ENCODE measurements at places on chromosomes 7 and 10. TPM values are rescaled to one million over a fixed set of nuclear protein-coding genes. Genes with fewer than 3 reads are reported as not detected.

DNA sequence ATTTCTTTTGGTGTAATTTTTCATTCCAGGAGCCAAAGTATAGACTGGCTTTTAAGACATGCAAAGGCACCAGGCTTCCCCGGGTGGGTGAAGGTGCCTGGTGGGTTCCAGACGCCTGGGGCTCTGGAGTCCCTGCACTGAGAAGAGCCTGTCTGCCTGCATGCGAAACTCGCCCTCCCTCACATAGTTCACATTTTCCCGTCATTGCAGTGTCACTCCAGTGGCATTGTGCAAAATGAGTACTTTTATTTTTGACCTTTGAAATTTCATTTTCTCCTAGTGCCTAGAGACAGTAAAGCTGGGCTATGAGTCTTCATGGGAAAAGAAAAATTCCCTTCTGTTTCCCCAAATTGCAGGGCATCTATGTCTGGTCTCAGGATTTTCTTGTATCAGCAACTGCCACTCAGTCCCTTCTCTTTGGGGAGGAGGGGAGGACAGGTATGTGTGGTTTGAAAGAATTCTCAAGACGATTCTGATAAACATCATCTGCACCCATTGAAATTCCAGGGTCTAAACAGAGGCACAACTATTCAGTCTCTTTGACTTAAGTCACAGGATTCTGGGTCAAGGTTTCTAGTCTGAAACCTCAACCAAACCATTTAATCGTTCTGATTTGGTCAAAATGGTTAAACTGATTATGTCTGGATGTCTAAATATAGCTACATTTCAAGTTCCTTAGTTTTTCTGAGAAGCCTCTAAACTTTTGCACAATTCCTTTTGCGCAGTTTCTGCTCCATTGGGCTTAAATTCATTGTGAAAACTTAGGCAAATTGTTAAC is 107.8 kb downstream of the CYP26A1 start:
- DNase-seq, result no peak
- H3K27me3 ChIP-seq, result no peaks in the 10 kb centered on the region
- no peak overlapping the region for H3K27ac ChIP-seq
- no peak overlapping the region for H3K4me3 ChIP-seq
- no peaks in the 10 kb centered on the region for H3K36me3 ChIP-seq
- H3K4me1 ChIP-seq, result no peaks in the 10 kb centered on the region

GRCh38 chr10:9274206-9274755 is 1219.8 kb downstream of the GATA3 start:
- no peaks in the 10 kb centered on the region for H3K36me3 ChIP-seq
- H3K27me3 ChIP-seq, result no peaks in the 10 kb centered on the region
- DNase-seq, result no peak
- H3K4me1 ChIP-seq, result no peaks in the 10 kb centered on the region
- H3K4me3 ChIP-seq, result no peak overlapping the region

- no peak overlapping the region for H3K4me3 ChIP-seq
- no peaks in the 10 kb centered on the region for H3K4me1 ChIP-seq
- DNase-seq, result no peak
These were observed 1.3 kb upstream of the CLDN12 start for GRCh38 chr7:90401989-90402388.

GRCh38 chr10:25388862-25389206 is 214.0 kb downstream of the GPR158 start:
- no peak overlapping the region for H3K27ac ChIP-seq
- H3K4me3 ChIP-seq, result no peak overlapping the region
- H3K36me3 ChIP-seq, result no peaks in the 10 kb centered on the region
- no peaks in the 10 kb centered on the region for H3K4me1 ChIP-seq
- no peaks in the 10 kb centered on the region for H3K27me3 ChIP-seq

DNA sequence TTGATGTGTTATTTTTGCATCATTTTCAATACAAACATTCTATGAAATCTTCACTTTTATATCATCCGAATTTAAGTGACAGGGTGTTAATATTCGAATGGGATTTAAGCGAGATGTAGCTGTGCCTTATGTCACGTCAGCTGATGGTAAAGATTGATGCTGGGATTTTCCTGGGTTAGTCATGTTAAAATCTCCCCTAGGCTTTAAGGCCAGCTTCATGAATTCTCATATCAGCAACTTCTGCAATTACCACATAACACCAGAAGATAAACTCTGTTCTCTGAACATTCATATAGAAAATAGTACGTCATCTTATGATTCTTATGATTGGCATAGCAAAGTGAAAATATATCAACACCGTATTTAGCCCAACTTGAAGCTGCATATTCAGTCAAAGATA is 669.2 kb downstream of the PCDH15 start:
- DNase-seq, result no peak
- H3K4me3 ChIP-seq, result no peak overlapping the region
- H3K27ac ChIP-seq, result no peak overlapping the region
- no peaks in the 10 kb centered on the region for H3K4me1 ChIP-seq
- H3K36me3 ChIP-seq, result no peaks in the 10 kb centered on the region

The GIMAP2 gene
- polyA plus RNA-seq, result 6.7 TPM

DNA sequence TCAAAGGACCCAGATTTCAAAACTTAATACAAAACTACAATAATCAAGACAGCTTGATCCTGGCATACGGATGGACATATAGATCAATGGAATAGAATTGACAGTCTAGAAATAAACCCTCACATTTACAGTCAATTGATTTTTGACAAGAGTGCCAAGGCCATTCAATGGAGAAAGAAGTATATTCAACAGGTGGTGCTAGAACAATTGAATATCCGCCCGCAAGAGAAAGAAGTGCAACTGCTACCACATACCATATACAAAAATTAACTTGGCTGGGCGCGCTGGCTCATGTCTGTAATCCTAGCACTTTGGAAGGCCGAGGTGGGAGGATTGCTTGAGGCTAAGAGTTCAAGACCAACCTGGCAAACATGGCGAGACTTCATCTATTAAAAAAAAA is 23.2 kb upstream of the CCL24 start:
- no peaks in the 10 kb centered on the region for H3K4me1 ChIP-seq
- H3K27ac ChIP-seq, result no peak overlapping the region
- H3K4me3 ChIP-seq, result no peak overlapping the region
- no peaks in the 10 kb centered on the region for H3K36me3 ChIP-seq
- DNase-seq, result no peak

- no peak overlapping the region for H3K27ac ChIP-seq
- no peaks in the 10 kb centered on the region for H3K36me3 ChIP-seq
- H3K4me3 ChIP-seq, result no peak overlapping the region
- no peak for DNase-seq
These were observed 255.9 kb upstream of the GLI3 start for GRCh38 chr7:42492920-42493319.

The ABCB8 gene
- polyA plus RNA-seq, result 34.3 TPM

GRCh38 chr7:157310676-157311185 is 26.1 kb upstream of the DNAJB6 start:
- H3K27me3 ChIP-seq, result no peaks in the 10 kb centered on the region
- H3K4me3 ChIP-seq, result no peak overlapping the region
- no peak overlapping the region for H3K27ac ChIP-seq
- H3K4me1 ChIP-seq, result no peaks in the 10 kb centered on the region

The LRRD1 gene
- not detected for polyA plus RNA-seq

- H3K27ac ChIP-seq, result peak overlapping the region; percentile 93
- peak; percentile 87 for DNase-seq
- H3K4me1 ChIP-seq, result no peaks in the 10 kb centered on the region
- H3K27me3 ChIP-seq, result no peaks in the 10 kb centered on the region
These were observed 869 bp downstream of the TRIM24 start for GRCh38 chr7:138460649-138461607.

The LGI1 gene
- polyA plus RNA-seq, result not detected

DNA sequence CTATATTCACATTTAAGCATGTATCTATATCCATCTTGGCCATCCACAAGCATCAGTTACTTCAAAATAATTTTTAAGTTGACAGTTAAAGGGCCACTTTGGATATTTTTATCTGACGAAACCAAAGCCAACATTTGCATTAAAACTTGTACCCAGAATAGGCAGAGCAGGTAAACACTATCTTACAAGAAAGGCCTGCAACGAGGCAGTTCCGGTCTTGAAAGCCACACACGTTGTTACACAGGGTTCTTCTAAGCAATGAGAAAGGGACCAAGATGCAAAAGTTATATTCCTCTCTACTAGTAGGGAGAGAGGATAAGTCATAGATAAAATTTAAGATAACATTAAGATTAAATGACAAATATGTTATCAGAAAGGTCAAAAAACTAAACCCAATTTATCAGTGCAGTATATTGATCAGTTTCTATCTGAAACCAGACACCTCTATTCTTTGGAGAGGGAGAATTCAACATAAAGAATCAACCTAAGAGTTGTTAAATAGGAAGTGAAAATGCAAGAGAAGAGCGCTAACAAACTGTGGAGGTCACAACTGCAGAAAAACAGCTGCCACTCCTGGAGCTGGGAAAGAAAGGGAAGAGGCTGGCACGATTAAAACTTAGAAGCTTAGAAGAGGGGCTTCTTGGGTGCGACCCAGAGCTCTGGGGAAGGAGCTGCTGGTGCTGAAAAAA is 701.3 kb downstream of the TNS3 start:
- DNase-seq, result no peak
- H3K27me3 ChIP-seq, result no peaks in the 10 kb centered on the region
- no peaks in the 10 kb centered on the region for H3K4me1 ChIP-seq
- H3K36me3 ChIP-seq, result no peaks in the 10 kb centered on the region
- no peak overlapping the region for H3K4me3 ChIP-seq

- H3K27ac ChIP-seq, result no peak overlapping the region
- DNase-seq, result no peak
- no peaks in the 10 kb centered on the region for H3K4me1 ChIP-seq
- no peaks in the 10 kb centered on the region for H3K27me3 ChIP-seq
These were observed 52.1 kb downstream of the MPP7 start for GRCh38 chr10:28250782-28251181.

DNA sequence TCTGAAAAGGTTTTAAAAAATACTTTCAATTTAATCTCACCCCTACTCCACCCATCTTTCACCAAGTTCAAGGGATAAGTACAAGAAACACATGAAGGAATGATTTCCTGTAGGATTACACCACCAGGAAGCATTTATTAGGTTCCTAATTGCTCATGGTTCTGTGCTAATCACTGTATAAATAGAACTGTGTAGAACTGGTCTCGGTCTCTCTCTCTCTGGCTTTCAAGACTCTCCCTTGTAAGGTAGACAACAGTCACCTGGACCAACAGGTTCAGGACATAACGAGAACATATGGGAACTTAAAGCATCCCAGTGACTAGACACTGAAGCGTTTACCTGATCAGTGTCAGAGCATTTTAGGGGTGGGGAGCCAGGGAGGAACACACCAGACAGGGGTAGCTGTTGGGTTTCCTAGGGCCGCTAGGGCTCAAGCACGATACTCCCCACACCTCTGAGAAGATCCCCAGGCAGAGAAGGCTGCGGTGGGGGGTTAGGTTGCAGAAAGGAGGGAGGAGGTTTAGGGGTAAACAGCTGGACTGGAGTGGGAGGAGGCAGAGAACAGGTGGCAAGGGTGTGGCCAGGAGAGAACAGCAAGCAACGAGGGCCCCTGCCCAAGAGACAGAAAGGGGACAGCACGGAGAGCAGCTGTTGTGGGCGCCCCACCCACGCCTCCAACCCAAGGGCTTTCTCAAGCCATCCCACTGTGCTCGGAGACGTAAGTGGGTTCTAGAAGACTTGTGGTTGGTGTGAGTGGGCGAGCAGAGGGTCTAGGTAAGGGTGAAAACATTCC is 52.5 kb upstream of the USP6NL start:
- DNase-seq, result no peak
- peaks cover 2% of the 10 kb centered on the region for H3K4me1 ChIP-seq
- no peak overlapping the region for H3K27ac ChIP-seq
- no peak overlapping the region for H3K4me3 ChIP-seq
- no peaks in the 10 kb centered on the region for H3K36me3 ChIP-seq

The MKX gene
- polyA plus RNA-seq, result not detected

- H3K27ac ChIP-seq, result no peak overlapping the region
- H3K4me3 ChIP-seq, result no peak overlapping the region
- DNase-seq, result no peak
- peaks cover 7% of the 10 kb centered on the region for H3K36me3 ChIP-seq
These were observed 54.7 kb upstream of the MRLN start for GRCh38 chr10:59807629-59808620.

GRCh38 chr7:43208242-43208641 is 95.8 kb downstream of the HECW1 start:
- no peaks in the 10 kb centered on the region for H3K36me3 ChIP-seq
- H3K4me1 ChIP-seq, result no peaks in the 10 kb centered on the region
- no peaks in the 10 kb centered on the region for H3K27me3 ChIP-seq
- H3K4me3 ChIP-seq, result no peak overlapping the region
- H3K27ac ChIP-seq, result no peak overlapping the region

The ABCB1 gene
- polyA plus RNA-seq, result 29.1 TPM

GRCh38 chr10:102241032-102241443 is 274 bp downstream of the PITX3 start:
- H3K36me3 ChIP-seq, result no peaks in the 10 kb centered on the region
- H3K27me3 ChIP-seq, result peaks cover 5% of the 10 kb centered on the region
- DNase-seq, result no peak
- H3K27ac ChIP-seq, result no peak overlapping the region

DNA sequence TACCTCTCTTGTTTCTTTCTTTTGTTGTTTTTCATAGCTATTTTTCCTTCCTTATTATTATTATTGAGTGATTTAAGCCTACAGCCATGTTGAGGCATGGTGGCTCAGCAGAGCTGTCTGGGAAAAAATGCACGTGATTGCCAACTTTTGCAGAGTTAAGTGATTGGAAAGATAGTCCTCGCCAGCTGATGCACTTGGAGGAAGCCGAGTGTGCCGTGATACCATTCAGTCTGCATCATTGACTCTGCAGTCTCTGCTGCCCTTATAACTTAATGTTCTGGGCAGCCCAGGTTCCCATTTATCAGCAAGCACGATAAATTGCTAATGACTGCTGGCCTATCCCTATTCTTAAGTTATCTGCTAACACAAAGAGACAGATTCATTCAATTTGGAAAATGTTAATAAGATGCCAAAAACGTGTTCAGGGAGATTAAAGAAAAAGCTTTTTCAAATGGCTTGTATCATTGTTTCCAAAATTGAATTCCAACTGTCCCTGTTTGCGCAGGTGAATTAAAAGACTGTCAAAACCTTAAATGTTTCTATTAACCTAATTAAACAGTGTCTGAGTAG is 232.9 kb upstream of the NPY start:
- no peak for DNase-seq
- H3K4me3 ChIP-seq, result no peak overlapping the region
- H3K4me1 ChIP-seq, result no peaks in the 10 kb centered on the region
- no peak overlapping the region for H3K27ac ChIP-seq

The CDHR3 gene
- polyA plus RNA-seq, result 3.6 TPM

DNA sequence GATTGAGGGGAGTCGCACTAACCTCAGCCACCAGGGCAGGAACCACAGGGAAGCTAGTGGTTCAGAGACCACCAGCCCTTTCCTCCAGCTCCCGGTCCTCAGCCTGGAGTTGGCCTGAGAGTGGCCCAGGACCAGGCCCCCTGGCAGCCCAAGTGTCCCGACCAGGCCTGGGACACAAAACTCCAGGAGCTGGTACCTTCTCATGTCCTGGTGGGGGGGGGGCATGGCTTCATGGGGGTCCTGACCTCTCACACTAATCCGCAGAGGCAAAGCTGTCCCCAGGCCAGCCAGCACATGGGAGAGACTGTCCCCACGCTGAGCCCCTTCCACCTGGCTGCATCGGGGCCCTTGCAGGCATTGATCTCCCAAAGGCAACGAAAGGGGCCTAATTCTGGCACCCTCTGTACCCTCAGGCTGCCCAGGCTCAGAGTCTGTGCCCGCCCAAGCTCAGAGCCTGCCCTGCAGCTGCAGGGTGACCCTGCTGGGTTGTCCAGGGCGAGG is 28.2 kb downstream of the GPRIN2 start:
- H3K4me1 ChIP-seq, result no peaks in the 10 kb centered on the region
- peak; percentile 76 for DNase-seq
- H3K27ac ChIP-seq, result no peak overlapping the region
- no peak overlapping the region for H3K4me3 ChIP-seq
- H3K36me3 ChIP-seq, result no peaks in the 10 kb centered on the region

The BAMBI gene
- 21.1 TPM for polyA plus RNA-seq

The RSPH10B gene
- polyA plus RNA-seq, result not detected

- H3K27me3 ChIP-seq, result no peaks in the 10 kb centered on the region
- H3K27ac ChIP-seq, result no peak overlapping the region
- H3K36me3 ChIP-seq, result no peaks in the 10 kb centered on the region
- no peaks in the 10 kb centered on the region for H3K4me1 ChIP-seq
- DNase-seq, result no peak
These were observed 19.0 kb upstream of the CAPZA2 start for GRCh38 chr7:116843378-116843777.
